ENCODE measurements at places on chromosomes 7 and 10. TPM values are rescaled to one million over a fixed set of nuclear protein-coding genes. Genes with fewer than 3 reads are reported as not detected.
A peak's percentile ranks its signal among the peaks of the same experiment; 100 is the strongest.

GRCh38 chr7:140611641-140612040, 29.0 kb downstream of the DENND2A start:
- no peaks in the 10 kb centered on the region for H3K27me3 ChIP-seq
- peaks cover 14% of the 10 kb centered on the region for H3K4me1 ChIP-seq
- no peak overlapping the region for H3K4me3 ChIP-seq
- no peak overlapping the region for H3K27ac ChIP-seq
- no peaks in the 10 kb centered on the region for H3K36me3 ChIP-seq

DNA sequence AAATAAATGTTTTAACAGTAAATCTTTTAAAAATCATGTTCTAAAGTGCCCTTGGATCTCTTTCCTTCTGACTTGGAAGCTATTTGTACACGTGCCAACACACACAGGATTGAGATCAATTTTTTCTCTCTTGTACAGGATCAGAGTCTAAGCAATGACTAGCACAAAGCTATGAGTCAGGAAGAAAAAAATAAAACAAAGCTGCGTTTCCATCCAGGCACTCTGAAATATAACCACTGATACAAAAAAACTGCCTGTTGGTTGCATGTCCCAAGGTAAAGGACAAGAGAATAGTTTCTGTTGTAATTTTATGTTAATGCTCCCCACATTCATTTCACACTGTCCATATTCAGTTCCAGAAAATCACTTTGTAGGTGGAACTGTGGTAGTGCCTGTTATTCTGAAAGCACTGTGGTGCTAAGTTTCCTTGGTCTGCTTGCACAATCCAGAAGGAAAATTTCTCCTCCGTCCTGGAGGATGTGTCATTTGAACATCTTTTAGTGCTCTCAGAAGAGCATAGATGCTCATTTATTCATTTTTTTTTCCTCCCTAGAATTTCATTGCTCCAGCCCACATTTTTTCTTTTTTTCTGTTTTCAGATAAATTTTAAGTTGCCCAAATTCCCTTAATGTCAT, 113.4 kb downstream of the PLXDC2 start:
- peaks cover 23% of the 10 kb centered on the region for H3K4me1 ChIP-seq
- H3K36me3 ChIP-seq, result no peaks in the 10 kb centered on the region
- peak overlapping the region; percentile 74 for H3K27ac ChIP-seq

Gene PRTFDC1
- total RNA-seq, result 5.3 TPM

Gene IRF5
- total RNA-seq, result under 0.01 TPM

Gene SH2D4B
- total RNA-seq, result not detected
